ENCODE measurements at places on chromosomes 2 and 18. TPM values are rescaled to one million over a fixed set of nuclear protein-coding genes. Genes with fewer than 3 reads are reported as not detected.

CASP8 gene
- 5.1 TPM for polyA plus RNA-seq

NIF3L1 gene
- polyA plus RNA-seq = 32.5 TPM

CYP27A1 gene
- 10.3 TPM for polyA plus RNA-seq

RAB27B gene
- polyA plus RNA-seq = 23.1 TPM

RAB17 gene
- 2.7 TPM for polyA plus RNA-seq

AFF3 gene
- polyA plus RNA-seq = 41.1 TPM

GCA gene
- polyA plus RNA-seq = 25.6 TPM

FHOD3 gene
- polyA plus RNA-seq = 53.4 TPM

FKBP7 gene
- 16.7 TPM for polyA plus RNA-seq

INHBB gene
- 10.2 TPM for polyA plus RNA-seq

CREG2 gene
- polyA plus RNA-seq = 34.4 TPM

NFATC1 gene
- polyA plus RNA-seq = 7.8 TPM

MARCO gene
- polyA plus RNA-seq = 0.29 TPM

EFEMP1 gene
- 30.7 TPM for polyA plus RNA-seq

SPAG16 gene
- 47.4 TPM for polyA plus RNA-seq

PRKAG3 gene
- not detected for polyA plus RNA-seq

ITPRID2 gene
- polyA plus RNA-seq = 73.9 TPM

COBLL1 gene
- 17.5 TPM for polyA plus RNA-seq

TFCP2L1 gene
- 0.89 TPM for polyA plus RNA-seq

PLGLB1 gene
- polyA plus RNA-seq = 12.9 TPM
